Left renal pelvis (tissue), 4 donors: ENCODE measurements at places on chromosomes 2 and 18. TPM values are rescaled to one million over a fixed set of nuclear protein-coding genes. Genes with fewer than 3 reads are reported as not detected.

GRCh38 chr2:40690036-40690435 is 238.1 kb upstream of the SLC8A1 start:
- DNase-seq = no peak

ADCYAP1 gene
- polyA plus RNA-seq = 0.08 TPM

DNA sequence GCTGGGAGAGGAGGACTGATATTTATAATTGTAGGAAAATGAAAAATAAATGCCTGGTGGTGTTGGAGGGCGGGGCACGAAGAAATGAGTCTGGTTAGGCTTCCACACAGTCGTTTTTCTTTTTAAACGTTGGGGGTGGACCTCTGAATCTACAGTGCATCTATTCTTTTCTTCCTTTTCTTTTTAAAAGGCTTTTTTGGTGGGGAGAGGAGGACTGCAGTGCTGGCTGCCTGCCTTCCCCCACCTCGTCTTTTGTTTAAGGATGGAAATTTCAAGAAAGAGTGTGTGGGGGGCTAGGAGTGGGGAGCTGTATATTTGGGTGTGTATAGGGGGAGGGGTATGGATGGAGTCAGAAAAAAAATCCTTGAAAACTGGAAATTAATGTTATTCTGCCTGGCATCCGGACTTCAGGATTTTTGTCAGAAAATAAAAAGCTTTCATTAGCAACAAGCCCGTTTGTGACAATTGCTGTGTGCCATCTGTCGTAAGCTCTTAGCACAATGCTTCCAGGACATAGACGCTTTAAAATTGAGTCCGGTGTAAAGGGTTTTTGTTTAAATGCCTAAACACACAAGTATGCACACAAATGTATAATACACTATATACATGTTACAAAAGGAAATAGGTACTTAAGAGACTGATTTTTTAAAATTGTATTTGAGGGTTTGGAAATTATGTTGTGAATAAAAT is 1.1 kb downstream of the MAP2 start:
- DNase-seq = no peak

- no peak for DNase-seq
Measured at GRCh38 chr2:143893371-143893770, 626.5 kb downstream of the ZEB2 start.
